ENCODE measurements at places on chromosomes 5 and 9. TPM values are rescaled to one million over a fixed set of nuclear protein-coding genes. Genes with fewer than 3 reads are reported as not detected.

- no peak for DNase-seq
Measured at GRCh38 chr9:95273369-95274022, 44.0 kb downstream of the FANCC start.

- no peak for DNase-seq
Measured at GRCh38 chr9:34349324-34349723, 20.0 kb downstream of the NUDT2 start.

GRCh38 chr5:93403141-93403928, 177.7 kb downstream of the NR2F1-AS1 start:
- no peak for DNase-seq

The TSSK1B gene
- total RNA-seq, result not detected

The NEUROG1 gene
- total RNA-seq, result not detected

The STKLD1 gene
- 0.26 TPM for total RNA-seq

GRCh38 chr9:7892975-7893374, 93.4 kb upstream of the DMAC1 start:
- DNase-seq, result no peak

The MYOZ3 gene
- 0.13 TPM for total RNA-seq

DNA sequence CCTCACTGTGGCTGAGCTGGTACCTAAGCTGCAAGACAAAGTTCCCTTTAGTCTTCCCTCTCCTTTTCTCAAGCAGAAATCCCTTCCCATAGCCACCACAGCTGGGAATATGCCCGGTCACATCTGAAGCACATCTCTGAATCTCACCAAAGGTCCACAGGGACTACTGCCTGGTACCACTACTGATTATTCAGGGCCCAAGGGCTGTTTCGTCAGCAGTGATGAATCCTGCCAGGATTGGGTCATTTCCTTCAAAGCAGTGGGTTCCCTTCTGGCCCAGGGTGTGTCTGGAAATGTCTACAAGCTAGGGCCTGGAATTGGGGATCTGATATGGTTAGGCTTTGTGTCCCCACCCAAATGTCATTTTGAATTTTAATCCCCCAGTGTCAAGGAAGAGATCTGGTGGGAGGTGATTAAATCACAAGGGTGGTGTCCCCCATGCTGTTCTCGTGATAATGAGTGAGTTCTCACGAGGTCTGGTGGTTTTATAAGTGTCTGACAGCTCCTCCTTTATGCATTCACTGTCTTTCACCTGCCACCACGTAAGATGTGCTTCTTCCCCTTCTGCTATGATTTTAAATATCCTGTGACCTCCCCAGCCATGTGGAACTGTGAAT, 83.2 kb upstream of the FST start:
- no peak for DNase-seq

DNA sequence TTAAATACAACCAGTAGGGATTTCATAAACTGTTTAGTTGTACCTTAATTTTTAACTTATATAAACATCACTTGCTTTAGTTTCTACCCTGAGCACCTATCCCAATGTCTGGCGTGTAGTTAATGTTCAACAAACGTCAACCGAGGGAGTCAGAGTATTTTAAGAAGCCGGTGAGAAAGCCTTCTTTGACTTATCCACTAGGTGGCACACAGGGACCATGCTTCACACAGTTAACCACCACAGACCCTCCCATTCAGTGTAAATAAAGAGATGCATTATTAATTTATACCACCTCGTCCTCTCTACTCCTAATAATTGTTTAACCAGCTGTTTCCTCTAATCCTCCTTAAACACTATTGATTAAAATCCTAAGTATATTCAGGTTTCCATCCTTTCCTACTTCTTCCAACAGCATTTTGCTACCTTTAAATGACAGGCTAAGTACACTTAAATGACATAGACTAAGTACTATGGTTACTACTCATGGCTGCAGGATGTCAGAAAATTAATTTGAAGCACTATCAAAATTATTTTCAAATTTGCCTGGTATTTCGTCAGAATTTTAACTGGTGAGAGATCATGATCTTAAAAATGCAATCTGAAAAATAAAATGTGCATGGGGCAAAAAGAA, 2.3 kb downstream of the HAPLN1 start:
- peak; percentile 40 for DNase-seq

DNA sequence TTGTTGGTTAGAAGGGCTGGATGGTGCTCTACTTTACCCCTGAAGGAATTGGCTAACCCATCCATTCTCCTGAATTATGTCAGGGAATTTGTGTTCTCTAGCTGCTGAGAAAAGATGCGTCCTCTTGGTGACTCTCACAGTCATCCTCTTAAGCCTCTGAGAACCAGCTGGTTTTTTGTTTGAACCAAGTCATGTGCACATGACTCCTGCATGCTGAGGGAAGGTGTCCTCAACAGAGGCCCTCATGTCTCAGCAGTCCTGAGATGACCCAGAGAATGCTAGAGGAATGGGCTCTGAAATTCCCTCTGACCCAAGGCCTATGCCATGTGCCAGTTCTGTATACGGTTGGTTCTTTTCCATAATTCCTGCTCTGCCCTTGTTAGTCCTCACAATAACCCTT, 10.4 kb upstream of the C5orf63 start:
- no peak for DNase-seq

DNA sequence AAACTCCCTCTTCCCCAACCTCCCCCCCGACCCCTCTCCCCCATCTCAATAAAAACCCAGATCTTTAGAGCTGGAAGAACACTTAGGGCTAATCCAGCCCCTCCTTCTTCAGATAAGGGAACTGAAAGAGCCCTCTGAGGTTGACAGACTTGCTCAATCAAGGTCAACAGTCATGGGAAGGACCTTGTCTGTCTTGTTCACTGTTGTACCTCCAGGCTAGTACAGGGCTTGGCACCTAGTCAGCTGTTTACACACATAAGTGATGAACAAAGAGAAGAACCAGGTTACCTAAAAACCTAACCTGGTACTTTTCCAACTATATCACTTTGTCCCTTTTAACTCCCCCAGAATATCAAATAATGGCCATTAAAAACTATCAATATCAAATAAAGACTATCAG, 2.4 kb downstream of the TTC39B start:
- no peak for DNase-seq

DNA sequence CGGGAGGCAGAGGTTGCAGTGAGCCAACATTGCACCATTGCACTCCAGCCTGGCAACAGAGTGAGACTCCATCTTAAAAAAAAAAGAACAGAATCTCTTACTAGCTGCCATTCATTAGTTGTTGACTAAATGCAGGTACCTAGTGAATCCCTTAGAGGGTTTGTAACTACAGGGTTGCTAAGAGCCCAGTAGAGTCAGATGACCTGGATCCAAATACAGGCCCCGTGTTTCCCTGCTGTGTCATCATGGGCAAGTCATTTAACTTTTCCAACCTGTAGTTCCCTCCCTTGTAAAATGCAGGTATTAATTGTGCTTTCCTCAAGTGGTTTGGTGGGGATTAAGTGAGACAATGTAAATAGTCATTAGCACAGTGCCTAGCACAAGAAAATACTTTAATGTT, 32.8 kb downstream of the PLAC8L1 start:
- no peak for DNase-seq

GRCh38 chr9:130833031-130833990, 1.7 kb upstream of the ABL1 start:
- DNase-seq, result peak; percentile 81

- DNase-seq, result no peak
Measured at GRCh38 chr5:116374434-116374852, 200.2 kb downstream of the SEMA6A start.

- DNase-seq, result no peak
Measured at GRCh38 chr9:12696931-12697622, 3.9 kb downstream of the TYRP1 start.

The CDC25C gene
- 6.7 TPM for total RNA-seq

GRCh38 chr5:153050496-153051179, 439.8 kb upstream of the GRIA1 start:
- no peak for DNase-seq

The MEGF9 gene
- total RNA-seq, result 5.7 TPM

The FRMD3 gene
- 0.76 TPM for total RNA-seq
